ENCODE measurements at places on chromosomes 16 and 17.

DNA sequence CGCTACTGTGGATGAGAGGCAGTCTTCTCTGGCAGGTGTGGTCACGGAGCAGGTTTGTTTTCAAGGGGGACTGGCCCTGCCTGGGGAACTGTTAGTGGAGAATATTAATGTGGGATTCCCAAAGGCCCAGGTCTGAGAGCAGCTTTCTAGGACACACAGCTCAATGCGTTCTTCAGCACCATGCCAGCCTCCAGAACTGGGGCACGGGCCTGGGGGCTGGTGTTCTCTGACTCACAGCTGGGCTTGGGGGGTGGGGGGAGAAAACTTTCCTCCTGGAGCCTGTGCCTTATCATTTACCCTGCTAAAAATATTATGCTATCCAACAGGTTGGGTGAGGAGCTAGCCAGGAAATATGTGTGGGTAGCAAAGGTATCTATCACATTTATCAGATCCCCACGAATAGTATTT, 13.5 kb upstream of the LHX1 start:
- no peak for DNase-seq

DNA sequence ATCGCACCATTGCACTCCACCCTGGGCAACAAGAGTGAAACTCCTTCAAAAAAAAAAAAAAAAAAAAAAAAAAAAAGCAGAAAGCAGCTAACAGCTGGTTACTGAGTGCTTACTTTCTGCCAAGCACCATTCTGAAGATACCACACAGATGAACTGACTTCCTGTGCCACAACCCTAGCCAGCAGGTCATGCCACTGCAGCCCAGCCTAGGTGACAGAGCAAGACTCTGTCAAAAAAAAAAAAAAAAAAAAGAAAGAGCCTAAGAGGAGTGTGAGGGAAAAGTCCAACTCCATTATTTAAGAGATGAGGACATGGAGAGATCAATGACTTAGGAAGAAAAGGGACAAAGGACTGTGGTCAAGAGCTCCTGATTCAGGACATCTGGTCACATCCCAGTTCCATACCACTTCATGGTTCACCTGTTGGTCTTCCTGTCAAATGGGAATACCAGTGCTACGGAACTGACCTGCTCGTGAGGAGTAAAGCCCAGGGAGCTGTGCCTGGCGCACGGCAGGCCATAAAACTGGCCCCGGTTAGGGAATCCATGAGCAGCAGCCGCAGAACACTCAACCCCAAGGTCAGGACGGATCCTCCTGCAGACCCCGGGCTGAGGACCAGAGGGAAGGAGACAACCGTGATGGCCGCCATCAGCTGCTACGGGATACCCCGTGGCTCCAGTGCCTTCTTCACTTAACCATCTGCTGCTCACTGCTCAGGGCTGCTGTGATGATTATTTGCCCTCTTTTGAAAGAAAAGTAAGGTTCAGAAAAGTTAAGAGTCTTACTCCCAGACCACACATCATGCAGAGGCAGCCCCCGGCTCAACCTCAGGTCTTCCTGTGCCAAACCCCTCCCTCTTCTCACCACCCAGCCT, 950 bp downstream of the KLHDC4 start:
- DNase-seq: peak; percentile 64

- DNase-seq: no peak
These were observed 19.1 kb downstream of the C16orf95 start for GRCh38 chr16:87297918-87298631.

GRCh38 chr16:85141491-85142128, 29.3 kb upstream of the CIBAR2 start:
- DNase-seq: no peak

DNA sequence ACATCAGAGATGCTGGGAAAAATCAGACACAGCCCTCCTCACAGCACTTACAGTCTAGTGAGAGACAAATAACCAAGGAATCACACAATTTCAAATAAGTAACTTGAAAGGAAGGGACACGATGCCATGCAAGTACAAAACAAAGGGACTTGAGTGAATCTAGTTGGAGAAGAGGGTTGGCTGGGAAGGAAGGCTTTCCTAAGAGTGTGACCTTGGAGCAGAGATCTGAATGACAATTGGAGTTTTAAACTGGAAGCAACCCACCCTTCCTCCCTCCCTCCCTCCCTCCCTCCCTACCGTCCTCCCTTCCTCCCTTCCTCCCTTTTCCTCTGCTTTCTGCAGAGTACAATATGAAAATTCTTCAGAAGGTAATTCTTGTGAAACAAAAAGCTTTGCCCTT, 31.1 kb downstream of the ADAMTS18 start:
- no peak for DNase-seq

DNA sequence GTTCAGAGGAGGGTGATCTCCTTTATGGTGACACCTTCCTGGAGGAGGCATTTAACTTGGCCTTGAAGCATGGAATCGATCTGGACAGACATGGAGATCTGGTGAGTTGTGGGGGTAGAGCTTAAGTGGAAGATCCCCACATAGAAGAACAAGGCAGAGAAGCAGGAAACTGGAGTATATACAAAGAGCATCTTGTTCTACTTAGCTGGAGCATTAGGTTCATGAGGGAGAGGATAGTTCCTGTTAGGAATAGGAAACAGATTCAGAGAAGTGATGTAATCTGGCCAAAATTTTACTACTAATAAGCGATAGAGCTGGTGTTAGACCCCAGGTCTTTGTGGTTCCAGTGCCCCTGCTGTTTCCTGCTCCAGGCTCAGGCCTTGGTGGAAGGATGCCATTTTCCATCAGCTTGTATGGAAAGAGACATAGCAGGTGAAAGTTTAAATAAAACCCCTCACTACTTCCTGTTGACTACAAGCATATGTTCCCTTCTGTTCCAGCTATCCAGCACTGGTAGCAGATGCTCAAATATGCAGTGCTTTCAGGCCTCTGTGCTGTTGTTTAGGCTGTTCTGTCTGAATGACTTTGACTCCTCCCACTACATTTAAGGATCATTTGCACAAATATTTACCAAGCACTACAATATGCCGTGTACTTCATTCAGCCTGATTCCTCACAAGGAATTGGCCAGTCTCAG, 9.4 kb downstream of the RPAIN start:
- DNase-seq: no peak

- peak; percentile 18 for DNase-seq
These were observed 24.3 kb upstream of the RFFL start for GRCh38 chr17:35087731-35088355.

DNA sequence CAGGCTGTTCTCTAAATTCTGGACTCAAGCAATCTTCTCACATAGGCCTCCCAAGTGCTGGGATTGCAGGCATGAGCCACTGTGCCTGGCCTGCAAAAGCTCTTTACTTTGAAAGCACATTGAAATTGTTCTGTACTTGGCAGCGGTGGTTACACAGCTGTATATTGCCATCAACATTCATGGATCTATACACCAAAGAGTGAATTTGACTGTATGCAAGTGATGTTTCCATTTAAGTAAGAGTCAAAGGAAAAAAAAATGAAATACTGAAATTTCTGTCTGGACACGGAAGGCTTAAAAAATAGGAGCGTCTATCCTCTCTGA, 450.6 kb upstream of the PSMD7 start:
- DNase-seq: no peak

- no peak for DNase-seq
These were observed 9.6 kb downstream of the MT1X start for GRCh38 chr16:56691885-56692284.

DNA sequence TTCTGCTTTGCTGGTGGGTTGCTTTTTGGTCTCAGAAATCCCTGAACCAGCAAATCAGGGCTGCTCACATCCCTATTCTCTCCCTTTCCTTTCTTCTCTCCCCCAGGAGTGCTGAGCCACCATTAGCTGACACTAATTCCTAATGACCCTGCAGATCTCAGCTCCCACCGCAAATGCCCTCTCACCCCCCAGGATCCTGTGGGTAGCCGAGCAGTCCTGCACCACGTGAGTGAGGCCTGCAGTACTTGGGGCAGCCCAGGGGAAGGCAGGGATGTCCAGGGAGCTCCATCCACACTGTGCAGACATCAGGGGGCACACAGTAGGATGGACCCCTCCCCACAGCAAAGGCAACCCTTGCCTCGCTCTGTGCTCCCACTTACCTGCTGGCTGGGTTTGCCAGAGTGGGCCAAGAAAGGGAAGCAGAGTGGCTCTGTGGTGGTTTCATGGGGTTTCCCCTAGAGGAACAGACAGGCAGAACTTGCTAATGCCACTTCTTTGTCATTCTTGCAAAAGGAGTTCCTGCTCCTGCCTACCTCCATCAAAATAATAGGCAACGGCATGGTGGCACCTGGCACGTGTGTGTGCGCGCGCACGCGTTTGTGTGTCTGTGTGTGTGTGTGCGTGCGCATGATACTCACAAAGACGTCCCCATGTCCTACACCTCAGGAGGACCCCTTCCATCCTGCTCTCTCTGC, 135.6 kb downstream of the GAS7 start:
- DNase-seq: peak; percentile 53

- DNase-seq: no peak
These were observed 32.6 kb downstream of the FOXL1 start for GRCh38 chr16:86610779-86611524.

DNA sequence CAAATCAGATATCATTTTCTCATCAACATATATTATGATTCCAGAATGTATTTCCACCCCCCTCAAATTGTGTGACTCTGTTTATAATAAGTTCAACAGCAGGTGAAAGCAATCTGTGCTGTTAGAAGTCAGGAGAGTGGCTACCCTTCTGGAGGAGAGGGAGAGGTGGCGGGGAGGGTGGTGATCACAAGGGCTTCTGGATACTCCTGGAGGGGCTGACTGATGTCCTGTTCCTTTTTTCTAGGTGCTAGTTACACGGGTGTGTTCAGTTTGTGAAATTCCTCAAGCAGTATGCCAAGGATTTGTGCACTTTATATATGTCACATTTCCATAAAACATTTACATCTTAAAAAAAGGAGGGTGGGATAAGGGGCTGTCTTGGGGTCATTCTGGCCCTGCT, 119.1 kb downstream of the IRF8 start:
- DNase-seq: no peak

- peak; percentile 78 for DNase-seq
These were observed 25.6 kb downstream of the ATP6V0A1 start for GRCh38 chr17:42484304-42484703.

DNA sequence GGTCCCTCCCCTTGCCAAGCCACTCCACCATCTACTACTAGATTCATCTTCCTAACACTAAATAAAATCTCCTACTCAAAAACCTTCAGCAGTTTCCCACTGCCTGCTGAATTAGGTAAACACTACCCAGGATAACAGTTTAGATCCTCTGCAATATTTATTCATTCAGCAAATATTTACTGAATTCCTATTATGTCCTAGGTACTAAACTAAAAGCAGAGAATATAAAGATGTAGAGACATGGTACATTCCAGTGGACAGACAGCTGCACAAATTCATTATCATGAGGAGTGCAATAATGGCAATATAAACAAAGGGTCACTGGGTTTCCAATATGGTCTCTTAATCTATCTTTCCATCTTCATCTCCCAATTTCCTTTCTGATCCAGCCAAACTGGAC, 30.7 kb upstream of the HOXB13 start:
- no peak for DNase-seq

DNA sequence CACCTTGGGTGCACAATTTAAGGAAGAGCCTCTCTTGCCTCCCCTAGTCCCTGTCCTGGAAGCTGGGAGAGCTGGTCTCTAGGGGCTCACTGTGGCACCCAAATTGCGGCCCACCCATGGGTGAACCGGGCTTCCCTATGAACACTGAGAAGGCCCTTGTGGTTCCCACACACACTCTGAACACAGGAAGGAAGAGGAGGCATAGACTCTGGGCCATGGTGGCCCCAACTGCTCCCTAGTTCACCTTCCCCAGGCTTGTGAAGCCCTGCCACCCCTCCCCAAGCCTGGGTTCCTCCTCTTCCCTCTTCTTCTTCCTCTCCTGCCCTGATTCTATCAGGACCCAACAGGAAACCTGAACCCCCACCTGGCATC, 10.5 kb downstream of the SREBF1 start:
- no peak for DNase-seq

Data from CD4-positive, alpha-beta T cell treated with Interferon gamma for 1 hour (primary cell).